H54 (cell line): ENCODE measurements at places on chromosomes 16 and 17.

- DNase-seq: no peak
Observed at GRCh38 chr16:56405977-56406672, 19.2 kb downstream of the AMFR start.

DNA sequence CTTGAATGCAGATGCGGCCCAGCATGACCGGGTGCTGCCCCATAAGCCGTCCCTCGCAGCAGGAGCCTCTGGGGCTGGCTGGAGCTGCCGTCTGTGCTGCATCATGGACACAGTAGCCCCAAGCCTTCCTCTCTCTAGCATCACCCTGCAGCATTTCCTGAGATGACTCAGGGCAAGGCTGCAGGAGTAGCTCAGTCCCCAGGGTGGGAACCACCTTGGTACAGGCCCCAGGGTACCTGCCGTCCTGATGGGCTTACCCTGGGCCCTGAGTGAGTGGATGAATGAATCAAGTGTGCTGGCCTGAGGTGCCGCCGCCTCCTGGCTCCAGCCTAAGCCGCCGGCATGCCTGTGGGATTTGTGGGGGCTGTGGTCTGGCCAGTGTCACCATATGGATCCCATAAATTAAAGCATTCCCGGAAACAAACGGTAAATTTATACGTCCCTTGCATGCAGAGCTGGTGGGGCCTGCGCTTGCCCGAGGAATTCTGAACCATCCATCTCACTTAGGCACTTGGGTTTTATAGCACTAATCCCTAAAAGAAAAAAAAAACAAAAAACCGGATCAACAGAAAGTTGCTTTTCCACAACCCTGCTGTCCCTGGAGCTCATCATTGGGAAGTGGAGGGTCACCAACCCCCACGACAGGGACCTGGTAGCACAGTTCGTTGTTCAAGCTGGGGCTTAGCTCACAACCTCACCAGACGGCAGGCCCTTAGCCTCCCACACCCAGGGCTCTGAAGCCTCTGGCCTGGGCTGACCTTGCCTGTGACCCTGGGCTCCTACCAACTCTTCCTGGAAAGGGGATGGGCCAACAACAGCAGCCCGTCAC lies 242.6 kb upstream of the CIBAR2 start:
- DNase-seq: peak; percentile 98

GRCh38 chr16:68756239-68756915 lies 19.3 kb downstream of the CDH1 start:
- DNase-seq: no peak

DNA sequence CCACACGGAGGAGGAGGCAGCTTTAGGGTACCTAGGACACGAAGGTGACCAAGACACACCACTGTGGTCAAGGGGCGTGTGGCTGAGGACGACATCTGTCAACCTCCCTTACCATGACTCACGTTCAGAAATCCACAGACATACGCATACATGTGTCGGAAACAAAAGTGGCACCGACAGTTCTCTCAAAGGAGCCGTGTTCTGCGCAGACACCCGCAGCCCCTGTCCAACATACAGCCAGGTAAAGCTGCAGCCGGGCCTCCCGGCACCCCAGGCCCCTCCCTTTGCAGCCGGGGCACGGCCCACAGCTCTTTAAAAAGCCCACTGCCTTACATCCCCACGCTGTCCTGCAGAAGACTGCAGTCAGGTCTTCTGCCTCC lies 40.5 kb upstream of the KLHDC4 start:
- no peak for DNase-seq

DNA sequence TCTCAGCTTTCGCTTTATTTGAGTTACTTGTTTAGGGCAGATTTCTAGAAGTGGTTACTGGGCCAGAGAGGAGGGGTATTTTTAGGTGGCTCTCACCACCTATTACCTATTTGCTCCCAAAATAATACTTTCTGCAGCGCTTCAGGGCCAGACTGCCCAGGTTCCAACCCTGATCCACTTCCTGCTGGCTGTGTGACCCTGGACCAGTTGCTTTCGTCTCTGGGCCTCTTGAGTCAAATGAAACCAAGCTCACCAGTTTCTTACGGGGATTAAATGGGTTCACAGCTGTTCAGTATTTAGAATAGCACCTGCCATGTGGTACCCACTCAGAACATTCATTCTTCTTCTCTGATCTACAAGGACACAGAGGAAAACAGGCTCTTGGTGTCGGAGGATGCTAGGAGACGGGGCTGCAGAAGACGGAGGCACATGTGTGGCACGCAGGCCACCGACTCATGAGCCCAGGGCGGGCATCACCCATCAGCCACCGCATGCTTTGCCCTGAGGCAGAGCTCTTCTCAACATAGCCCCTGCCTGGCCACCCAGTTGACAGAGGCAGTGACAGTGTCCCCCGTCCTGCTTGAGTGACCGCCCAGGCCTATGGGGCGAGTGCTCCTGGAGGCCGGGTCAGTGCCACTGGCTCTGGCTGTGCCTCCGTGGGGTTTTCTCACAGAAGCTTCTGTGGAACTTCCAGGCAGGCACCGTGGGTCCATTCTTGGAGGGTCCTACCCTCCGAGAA lies 149.0 kb upstream of the PLCG2 start:
- DNase-seq: no peak

DNA sequence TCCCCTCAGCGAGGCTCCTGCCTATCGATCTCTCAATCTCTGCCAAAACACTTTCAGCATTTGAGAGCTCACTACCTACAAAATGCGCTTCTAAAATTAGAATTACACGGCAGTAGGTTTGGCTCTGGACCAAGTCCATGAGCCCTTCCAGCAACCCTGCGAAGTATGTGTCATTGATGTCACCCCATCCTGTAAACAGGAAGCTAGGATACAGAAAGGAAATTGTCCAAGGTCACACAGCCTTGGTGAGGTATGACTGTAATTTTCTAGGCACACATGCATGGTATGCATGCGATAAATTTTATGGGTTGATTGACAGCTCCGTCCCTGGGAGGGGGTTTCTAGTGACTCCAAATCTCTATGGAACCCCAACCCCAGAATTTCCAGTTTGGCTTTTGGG lies 330.3 kb upstream of the CDH5 start:
- no peak for DNase-seq

GRCh38 chr17:30230596-30231125 lies 4.8 kb downstream of the SLC6A4 start:
- DNase-seq: no peak

DNA sequence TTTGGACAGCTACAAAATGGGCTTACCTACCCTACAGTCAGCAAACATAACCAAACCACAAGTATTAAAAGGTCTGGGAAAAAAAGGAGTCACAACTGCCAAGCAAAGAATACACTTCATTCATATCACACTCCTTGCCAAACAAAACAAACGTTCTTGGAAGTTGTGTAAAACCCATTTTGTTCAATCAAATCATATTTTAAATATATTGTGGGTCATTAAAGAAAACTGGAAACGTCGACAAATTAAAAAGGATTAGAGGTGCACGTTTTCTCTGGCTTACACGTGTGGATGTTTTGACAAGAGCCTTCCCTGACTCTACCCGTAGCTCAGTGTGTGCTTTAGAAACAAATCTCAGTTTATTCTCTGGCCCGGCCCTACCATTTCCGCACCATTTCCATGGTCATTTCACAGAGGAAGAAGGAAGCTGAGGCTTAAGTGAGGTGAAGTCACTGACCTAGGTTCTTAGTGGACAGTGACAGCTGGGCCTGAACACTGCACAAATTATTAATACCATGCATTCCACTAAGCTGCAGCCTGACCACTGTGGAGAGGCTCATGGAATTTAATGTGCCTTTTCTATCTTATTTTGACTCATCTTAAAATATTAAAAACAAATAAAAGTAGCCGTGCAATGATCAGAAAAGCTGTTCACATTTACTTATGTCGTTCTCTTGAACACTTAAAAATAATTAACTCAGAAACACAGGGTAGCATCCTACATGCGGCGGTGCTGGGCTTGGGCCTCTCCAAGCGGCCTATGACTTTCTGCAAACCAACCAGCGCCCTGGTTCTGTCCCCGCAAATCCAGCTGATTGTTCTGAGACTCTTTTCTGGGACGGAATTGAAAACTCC lies 968 bp downstream of the CEP112 start:
- DNase-seq: peak; percentile 33

DNA sequence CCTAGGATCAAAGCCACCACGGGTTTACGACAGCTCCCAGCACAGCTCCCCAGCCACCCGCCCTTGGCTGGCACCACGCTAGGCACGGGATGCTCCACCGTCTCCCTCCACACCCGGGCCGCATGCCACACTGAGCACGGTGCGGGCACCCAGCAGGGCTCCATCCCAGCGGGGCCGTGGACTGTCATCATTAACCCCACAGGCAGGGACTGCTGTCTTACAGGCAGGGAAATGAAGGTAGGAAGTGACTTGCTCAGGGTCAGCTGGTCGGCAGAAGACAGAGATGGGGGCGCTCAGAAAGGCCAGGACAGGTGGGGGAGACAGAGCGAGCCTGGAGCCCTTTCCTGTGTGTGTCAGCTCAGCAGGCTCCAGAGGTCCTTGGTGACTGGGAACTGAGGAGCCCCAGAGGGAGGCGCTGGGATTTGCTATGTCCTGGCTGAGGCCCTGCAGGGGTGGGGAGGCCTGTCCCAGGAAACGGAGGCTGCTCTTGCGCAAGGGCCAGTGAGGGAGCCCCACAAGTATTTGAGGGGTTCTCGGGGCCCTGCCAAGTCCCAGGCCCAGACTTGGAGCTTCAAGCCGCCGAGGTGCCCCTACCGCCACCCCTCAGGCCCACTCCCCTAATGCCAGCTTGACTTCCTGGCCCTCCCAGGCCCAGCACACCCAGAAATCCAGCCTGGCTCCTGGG lies 3.2 kb downstream of the UBALD1 start:
- no peak for DNase-seq

DNA sequence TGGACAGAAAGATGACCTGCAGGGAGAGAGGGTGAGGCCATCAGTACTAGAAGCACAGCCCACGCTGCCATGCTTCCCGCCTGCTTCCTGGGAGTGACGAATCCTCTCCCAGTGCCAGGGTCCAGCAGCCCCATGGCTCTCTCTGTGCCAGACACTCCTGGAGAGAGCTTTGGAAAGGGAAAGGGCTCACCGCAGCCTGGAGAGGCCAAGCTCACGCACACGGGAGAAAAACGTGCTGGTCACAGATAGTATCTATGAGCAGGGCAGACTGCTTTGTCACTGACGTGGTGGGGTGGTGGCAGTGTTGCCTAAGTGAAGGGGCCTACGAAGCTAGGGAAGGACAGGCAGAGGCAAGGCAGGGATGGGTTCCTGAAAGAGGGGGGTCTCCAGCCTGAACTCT lies 5.4 kb downstream of the WBP2 start:
- DNase-seq: no peak

GRCh38 chr17:45431531-45432404 lies 902 bp downstream of the ARHGAP27 start:
- DNase-seq: peak; percentile 100

DNA sequence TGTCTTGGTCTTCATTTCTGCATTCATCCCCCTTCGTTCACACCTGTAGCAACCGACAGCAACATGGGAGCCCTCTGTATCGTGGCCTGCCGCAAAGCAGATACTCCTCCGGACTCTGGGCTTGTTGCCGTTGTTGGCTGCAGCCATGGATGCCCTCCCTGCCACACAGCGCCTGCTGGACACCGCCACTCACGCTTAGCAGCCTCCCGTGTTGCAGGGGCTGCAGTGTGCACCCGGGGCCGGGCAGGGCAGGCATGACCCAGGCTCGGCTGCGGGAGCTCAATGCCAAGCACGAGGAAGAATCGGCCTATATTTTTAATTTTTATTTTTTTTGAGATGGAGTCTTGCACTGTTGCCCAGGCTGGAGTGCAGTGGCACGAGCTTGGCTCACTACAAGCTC lies 34.9 kb upstream of the ZNF629 start:
- no peak for DNase-seq

DNA sequence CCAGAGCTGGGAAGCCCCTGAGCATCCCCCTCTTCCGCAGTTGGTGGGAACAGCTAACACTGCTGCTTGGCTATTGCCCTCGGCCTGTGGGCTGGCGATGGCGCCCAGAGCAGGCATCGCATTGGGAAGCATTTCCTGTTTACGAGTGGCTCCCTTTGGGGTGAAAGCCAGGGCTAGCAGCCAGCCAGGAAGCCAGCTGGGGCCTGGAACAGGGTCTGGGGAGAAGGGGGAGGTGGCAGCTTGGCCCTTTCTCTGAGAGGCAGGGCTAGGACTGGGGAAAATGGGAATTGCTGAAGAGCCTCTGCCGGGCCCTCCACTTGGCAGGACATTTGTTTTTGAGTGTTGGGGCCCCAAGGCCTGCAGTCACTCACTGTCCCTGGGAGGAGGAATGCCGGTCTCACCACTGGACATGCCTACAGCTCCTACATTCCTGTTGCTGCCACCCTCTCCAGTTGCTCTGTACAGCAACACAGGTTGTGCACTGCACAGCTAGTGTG lies 2.4 kb upstream of the MTSS2 start:
- DNase-seq: no peak

- no peak for DNase-seq
Observed at GRCh38 chr17:50183421-50183994, 17.7 kb downstream of the SGCA start.

DNA sequence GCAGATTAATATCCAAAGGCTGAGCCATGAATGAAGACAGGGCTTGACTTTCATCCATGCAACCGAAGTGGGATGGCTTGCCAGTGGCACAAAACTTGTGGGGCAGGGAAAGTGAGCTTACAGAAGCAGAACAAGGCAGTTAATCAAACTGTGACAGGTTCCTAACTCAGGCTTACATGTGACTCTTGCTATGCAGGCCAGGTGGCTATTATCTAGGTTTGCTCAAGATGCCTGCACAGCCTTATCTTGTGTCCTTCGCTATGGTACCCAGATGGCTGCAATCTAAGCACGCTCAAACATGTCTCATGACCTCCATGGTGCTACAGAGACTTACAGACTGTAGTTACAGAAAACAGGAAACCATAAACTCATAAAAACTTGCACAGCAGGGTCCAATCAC lies 8.6 kb upstream of the DNAH9 start:
- no peak for DNase-seq

GRCh38 chr16:69555437-69555836 lies 10.3 kb upstream of the NFAT5 start:
- no peak for DNase-seq

- DNase-seq: peak; percentile 58
Observed at GRCh38 chr17:79192503-79193351, 118.1 kb downstream of the ENGASE start.

GRCh38 chr17:75114552-75115314 lies 5.0 kb downstream of the ARMC7 start:
- no peak for DNase-seq

GRCh38 chr16:5615868-5616642 lies 518.5 kb upstream of the EEF2KMT start:
- DNase-seq: peak; percentile 70
